ENCODE measurements at places on chromosomes 11 and 22. TPM values are rescaled to one million over a fixed set of nuclear protein-coding genes. Genes with fewer than 3 reads are reported as not detected.

Gene PATE4
- total RNA-seq = not detected

Gene MAP6
- total RNA-seq = 12.0 TPM

Gene SPDYC
- total RNA-seq = not detected

Gene TMPRSS6
- not detected for total RNA-seq

Gene THRSP
- 4.0 TPM for total RNA-seq

Gene ZNRD2
- total RNA-seq = 51.4 TPM

Gene HBB
- 425 TPM for total RNA-seq

Gene PPFIBP2
- 110 TPM for total RNA-seq

Gene IGF2
- total RNA-seq = 131 TPM

Gene RFPL2
- total RNA-seq = not detected

Gene ISX
- total RNA-seq = not detected
